Effector CD4-positive, alpha-beta T cell (primary cell): ENCODE measurements at places on chromosomes 6 and 20.

DNA sequence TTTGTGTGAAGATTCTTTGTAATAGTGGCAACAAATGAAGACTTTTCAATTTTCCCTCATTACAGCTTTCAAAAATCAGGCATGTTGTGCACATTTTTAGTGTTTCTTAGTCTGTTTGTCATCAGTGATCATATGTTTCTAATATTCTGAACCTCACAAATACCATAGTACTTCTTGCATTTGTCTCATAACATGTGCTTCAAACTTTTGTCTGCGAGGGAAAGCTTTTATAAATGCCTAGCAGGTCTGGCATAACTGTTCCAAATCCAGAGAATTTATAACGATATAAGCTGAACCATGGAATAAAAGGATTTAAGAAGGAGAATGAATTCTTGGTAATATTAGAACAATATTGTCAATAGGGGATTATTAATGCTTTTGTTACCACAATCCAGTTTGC is 670.2 kb downstream of the RFPL4B start:
- no peak for DNase-seq

GRCh38 chr6:134980846-134981245 is 30.9 kb upstream of the ALDH8A1 start:
- DNase-seq: no peak

DNA sequence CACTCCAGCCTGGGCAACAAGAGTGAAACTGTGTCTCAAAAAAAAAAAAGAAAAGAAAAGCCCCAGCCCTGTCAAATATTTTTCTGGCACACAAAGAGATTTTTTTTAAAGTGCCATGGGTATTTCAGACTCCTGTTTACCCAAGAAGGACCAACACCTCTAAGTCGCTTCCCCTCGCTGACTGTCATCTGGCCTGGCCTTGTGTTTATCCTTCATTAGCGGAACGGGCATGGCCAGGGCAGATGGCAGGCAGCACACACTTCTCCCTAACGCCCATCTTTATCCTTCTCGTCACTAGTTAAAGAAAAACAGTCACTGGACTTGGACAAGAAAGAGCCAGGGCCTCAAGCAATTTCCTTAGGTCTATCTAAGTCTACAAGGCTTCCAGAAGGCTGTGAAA is 7.3 kb upstream of the CBFA2T2 start:
- no peak for DNase-seq

DNA sequence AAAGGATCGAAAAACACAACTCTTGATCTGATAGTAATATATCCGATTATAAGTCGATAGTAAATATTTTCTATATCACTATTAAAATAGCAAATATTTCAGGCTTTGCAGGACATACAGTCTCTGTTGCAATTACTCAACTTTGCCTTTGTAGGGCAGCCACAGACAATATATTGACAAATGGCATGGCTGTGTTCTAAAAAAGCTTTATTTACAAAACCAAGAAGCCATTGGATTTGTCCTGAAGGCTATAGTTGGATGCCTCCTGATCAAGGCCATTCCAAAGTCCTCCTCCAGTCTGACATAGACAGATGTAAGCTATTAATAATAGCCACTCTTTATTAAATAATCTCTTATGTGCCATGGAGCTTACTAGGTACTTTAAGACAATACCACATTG is 5.9 kb downstream of the OCSTAMP start:
- DNase-seq: no peak

DNA sequence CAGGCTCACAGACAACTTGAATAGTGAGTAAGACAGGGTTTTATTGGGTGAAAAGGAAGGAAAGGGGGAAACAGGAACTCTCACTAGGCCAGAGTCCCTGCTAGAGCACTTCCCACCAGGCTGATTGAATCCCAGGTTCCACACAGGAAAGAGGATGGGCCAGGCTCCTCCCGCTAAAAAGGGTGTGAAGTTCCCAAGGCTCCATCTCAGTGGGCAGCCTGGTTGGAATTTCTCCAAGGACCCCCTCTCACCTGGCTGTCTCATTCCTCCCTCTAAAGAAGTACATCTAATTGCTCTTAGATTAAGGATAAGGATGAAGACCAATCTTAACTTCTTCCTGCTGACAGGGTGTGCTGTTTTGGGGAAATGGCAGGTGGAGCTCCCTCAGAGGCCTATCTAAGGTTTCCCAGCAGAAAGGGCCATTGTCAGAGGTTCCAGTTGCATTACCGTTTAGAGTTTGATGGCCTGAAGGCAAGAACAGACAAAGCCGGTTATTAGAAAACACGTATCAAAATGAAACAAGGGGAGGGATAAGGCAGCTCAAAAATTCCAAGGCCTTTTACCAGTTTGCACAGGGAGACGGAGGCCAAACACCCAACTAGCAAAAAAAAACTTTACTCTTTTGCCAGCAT is 21.5 kb downstream of the COL19A1 start:
- no peak for DNase-seq

GRCh38 chr6:34531580-34532201 is 24.4 kb downstream of the SPDEF start:
- DNase-seq: no peak

DNA sequence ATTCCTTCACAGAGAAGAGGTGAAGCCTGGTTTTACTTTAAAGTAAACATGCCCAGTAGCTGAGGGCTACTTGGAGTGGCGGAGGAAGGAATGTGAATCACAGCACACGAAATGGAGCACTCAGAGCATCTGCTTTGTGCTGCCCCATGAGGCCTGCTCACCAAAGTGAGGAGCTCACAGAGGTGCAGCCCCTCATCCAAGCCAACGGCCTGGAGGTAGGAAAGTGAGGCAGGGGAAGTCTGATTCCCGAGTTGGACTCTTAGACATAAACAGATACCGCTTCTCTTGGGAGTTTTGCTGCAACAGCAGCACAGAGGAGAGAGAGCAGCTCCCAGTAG is 3.6 kb downstream of the YTHDF1 start:
- no peak for DNase-seq

DNA sequence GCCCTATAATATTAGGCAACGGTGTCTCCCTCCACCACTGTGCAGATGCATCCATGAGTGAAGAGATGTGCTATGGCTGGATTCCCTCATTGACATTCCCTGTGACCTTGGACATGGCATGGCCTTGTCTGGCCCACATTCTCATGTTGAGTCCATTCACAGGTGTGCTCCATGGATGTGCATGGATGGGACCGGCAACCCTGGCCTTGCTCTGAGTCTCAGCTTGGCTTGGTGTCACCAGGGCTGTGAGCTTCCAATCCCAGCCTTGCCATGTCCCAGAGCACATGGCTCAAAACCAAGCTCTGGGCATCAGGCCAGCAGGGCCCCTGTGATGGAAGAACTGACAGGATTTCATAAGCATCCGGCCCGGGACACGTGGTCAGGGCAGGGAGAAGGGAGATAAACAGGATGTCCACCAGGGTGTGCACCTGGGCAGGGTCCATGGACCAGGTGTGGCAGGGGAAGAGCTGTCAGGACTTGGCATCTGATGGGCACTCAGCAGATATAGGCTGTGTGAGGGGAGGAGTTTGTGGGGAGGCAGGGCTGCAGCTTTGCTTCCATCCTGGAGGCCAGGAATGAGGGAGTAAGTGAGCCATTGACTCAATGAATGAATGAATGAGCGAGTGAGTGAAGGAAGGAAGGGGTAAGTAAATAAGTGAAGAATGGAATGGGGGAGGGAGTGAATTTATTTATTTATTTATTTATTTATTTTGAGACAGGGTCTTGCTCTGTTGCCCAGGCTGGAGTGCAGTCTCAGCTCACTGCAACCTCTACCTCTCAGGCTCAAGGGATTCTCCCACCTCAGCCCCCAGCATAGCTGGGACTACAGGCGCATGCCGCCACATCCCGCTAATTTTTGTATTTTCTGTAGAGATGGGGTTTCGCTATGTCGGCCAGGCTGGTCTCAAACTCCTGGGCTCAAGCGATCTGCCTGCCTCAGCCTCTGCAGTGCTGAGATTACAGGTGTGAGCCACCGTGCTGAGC is 15.7 kb downstream of the NRSN2 start:
- no peak for DNase-seq

DNA sequence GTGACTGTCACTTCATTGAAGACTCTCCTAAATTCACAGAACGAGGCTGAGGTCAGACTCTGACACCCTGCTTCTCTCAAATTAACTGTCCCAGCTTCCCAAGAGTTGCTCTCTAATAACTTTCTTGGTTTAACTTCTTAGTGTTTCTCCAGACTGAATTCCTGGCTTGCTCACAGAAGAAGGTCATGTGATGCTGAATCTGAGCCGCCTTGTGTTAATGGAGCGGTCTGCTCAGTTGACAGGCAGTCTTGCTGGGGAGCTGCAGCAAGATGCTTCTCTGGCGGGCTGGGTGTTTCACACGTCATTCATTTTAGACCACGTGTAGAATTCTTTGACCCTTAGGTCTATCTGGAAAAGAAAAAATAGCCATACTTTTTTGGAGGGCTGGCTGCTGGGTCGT is 107.3 kb downstream of the FOXO3 start:
- DNase-seq: no peak

DNA sequence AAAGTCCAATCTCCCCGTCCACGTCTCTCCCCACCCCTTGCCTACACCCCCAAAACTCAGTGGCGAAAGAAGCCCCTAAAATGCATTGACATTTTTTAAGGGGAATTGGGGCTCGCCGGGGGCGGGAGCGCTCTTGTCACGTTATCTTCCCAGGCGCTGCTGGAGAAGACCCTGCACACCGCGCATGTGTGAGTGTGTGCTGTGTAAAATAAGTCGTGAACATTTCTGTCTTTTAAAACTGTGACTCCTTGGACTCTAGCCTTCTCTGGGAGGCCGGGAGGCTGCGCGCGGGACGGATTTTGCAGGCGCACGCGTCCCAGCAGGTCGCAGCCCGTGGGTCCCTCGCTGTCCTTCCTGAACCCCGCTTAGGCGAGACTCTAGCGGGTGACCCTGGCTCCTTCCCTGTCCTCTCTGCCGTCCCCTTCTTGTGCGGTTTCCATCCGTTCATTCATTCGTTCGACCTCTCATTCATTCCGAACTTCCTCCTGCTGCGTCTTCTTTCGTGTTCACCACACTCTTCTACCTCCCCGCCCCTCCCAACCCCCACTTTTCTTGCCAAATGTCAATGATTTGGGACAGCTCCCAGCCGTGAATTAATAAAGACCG is 2.2 kb downstream of the NRN1 start:
- DNase-seq: no peak

DNA sequence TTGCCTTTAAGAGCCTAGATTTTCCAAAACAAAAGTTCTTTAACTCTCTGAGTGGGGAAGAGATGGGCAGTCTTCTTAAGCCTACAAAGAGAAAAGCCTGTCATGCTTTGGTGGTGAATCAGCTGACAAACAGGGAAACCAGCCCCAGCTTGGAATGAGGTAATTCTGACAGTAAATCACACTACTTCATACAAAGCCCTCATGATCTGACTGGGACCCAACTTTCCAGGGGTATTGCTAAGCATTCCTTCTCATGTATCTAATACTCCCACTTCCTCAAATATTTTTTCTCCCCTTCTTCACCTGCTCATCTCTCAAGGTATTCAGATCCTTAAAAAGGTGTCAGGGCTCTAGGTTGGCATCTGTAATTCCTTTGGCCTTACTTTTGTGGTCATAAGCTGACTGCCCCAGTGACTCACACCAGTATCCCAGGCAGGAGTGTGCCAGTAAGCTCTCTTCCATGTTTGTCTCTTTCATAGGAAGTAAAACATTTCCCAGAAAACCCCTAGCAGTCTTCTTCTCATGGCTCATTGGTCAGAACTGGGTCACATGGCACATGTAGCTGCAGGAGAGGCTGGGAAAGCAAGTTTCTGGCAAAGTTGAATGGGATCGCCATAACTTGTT is 15.0 kb upstream of the TBC1D22B start:
- no peak for DNase-seq

DNA sequence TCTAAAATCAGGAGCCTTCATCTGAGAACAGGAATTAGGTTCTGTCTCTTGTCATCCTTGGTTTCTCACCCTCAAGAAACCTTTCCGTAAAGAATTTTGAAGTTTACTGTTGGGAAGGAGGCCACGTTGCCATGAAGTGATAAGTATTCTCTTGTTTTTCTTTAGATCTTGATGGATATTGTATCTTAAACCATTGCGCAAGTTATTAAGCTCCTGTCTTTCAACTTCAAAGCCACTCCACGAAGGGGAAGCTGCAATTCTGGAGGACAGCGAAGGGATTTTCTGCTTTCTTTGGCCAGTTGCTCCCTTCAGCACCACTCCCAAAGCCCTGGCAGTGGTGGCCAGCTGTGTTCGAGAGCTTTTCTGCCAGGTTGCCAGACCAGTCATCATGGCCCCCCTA is 198.1 kb upstream of the EXOC2 start:
- DNase-seq: no peak

DNA sequence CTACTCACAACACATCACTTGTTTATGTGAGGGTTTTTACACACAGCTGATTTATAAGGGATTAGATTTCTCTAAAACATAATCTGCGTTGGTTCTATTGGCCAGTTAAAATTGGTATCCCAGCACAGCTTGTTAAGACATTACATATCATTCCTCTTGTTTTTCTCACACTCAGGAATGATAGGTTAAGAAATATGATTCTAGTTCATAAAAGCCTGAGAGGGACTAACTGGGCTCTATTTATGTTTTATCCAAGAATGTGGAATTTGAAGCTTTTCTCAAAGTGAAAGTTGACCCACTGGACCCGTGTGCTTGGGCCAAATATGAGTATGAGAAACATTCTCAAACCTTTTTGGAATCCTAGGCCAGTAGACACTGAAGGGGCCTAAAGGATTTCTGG is 117.3 kb downstream of the TMEM170B start:
- no peak for DNase-seq

DNA sequence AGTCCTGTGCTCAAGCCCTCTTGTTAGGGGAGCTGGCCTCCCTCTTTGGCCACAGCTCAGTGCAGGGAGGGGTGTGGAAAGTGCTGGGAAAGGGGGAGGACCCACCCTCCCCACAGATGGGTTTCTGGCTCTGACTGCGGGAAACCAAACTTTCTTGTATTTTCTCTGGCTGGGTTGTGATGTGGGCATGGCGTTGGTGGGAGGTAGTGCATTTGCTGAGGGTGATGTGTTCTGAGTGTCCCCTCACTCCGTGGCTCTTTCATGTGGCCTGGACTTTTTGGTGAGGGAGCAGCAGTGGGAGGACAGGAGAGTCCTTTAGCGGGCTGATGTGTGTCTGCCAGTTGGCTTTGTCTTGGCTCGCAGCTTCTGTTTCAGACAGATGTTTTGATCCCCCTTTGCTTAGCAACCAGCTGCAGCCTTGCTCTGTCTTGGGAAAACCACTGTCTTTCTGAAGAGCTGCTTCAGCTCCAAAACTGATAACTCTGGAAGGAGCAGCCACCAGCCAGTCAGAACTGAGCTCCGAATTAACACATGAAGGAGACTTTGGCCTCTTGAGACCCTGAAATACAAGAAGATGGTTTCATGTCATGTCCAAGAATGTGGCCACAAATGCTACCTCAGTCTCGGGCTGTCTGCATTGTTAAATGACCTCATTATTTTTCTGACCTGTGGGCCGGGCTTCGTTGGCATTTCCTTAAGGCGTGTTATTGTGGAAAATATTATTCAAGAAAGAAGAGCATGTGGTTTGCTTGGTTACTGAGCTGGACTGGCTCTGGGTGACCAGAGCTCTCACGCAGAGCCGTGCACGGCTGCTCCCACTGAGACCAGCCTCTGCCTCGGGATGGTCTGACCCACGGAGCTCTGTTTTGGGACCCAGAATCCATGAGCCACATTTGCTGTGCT is 21.5 kb downstream of the SYNJ2 start:
- DNase-seq: no peak
